ENCODE measurements at places on chromosomes 2 and 18. TPM values are rescaled to one million over a fixed set of nuclear protein-coding genes. Genes with fewer than 3 reads are reported as not detected.

UGT1A10 gene
- total RNA-seq = not detected

REEP1 gene
- total RNA-seq = 0.20 TPM

C1GALT1C1L gene
- 0.20 TPM for total RNA-seq

MTCL1 gene
- 1.1 TPM for total RNA-seq

Data from CD8-positive, alpha-beta memory T cell (primary cell).